Substantia nigra (tissue), 51 donors: ENCODE measurements at places on chromosomes 12 and 14.
A peak's percentile ranks its signal among the peaks of the same experiment; 100 is the strongest.

DNA sequence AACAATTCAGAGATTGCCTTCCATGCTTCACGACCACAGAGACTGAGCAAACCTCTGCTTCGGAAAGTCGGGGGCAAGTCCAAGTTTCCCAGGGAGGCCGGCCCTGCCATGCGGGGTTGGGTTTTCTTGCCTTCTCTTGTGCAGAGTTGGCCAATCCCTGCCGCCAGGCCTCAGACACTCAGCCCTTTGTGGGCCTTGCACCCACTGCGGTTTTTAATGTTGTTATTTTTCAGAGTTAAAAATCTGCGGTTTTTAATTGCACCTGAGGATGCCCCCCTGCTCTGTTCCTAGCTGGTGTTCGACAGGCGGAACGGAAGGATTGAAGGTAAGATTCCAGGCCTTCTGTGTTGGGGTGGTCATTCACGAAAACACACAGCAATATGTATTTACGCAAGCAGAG, 108.7 kb downstream of the CALM1 start:
- no peak for DNase-seq

- DNase-seq, result no peak
These were observed 9.3 kb downstream of the AMN start for GRCh38 chr14:102931580-102932285.

GRCh38 chr12:122845041-122845864, 10.0 kb downstream of the HIP1R start:
- peak; percentile 93 for DNase-seq

DNA sequence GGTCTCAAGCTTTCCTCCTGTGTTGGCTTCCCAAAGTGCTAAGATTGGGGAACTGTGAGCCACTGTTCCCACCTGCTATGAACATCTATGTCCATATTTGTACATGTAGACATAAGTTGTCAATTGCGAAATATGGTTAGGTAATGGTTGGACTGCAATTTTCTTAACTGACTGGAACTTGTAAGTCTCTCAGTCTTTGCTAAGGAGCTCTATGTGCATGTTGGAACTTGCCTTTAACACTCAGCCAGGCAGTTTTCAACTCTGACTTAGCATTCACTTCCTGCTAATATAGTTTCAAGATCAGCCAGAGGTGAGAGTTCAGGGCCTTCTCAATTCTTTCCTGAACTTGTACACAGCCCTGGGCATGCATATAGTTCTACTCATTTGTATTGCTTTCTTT, 44.5 kb upstream of the EEA1 start:
- no peak for DNase-seq

- DNase-seq, result no peak
These were observed 16.0 kb downstream of the PLD4 start for GRCh38 chr14:104940526-104941150.

- DNase-seq, result no peak
These were observed 65.7 kb downstream of the TMEM30B start for GRCh38 chr14:61215222-61216020.

- DNase-seq, result no peak
These were observed 1.7 kb downstream of the HAL start for GRCh38 chr12:95994476-95994875.

GRCh38 chr12:51971679-51972421, 20.4 kb downstream of the ACVR1B start:
- no peak for DNase-seq

GRCh38 chr14:59564366-59564765, 12.2 kb downstream of the CCDC175 start:
- no peak for DNase-seq

DNA sequence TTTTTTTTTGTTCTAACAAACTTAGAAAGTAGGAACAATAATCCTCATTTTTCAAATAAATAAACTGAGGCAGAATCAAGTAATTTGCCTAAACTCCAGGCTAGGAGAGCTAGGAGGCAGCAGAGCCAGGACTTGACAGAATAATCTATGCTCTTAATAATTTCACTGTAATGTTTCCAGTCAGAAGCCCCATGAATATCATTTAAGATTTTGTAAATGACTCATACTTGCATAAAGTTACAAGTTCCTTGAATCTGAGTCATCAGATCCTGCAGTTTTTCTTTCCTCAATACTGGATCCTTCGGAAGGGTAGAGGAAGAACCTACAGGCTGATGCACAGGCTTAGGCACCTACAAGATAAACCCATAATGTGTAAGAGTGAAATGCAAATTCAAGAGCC, 29.0 kb downstream of the CAPRIN2 start:
- DNase-seq, result no peak

DNA sequence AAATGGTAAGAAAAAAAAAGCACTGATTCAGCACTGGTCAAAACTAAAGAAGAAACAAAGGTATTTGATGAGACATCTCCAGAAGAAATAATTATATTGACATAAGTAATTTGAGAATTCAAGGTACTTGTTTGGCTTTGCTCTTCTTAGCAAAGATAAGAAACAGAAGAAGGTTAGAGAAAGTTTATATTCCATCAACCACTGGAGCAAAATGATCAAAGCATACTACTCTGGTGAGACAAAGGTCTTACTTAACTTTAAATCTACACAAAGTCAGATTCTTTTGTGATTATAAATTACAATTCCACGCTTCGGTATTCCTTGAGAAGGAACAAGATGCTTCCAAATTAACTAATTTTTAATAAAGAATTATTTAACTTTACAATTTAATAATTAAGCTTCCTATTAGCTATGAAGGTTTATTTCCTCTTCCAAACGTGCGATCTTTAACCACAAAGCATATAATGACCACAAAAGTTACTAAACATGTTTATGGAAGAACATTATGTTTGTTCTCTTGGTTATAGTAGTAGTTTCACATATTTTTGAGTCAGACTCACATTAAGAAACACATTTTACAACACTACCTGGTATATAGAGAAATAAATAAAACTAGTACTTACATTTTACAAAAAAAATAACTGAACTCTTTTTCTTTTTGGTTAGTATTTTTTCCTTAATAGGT, 53.4 kb downstream of the METTL25 start:
- no peak for DNase-seq

- no peak for DNase-seq
These were observed 131.8 kb downstream of the ERC1 start for GRCh38 chr12:1122786-1123185.

- DNase-seq, result no peak
These were observed 40.2 kb upstream of the RIN3 start for GRCh38 chr14:92473261-92473968.

GRCh38 chr14:39228509-39229221, 5.0 kb upstream of the MIA2 start:
- no peak for DNase-seq
